ENCODE measurements at places on chromosomes 6 and 20. TPM values are rescaled to one million over a fixed set of nuclear protein-coding genes. Genes with fewer than 3 reads are reported as not detected.
A peak's percentile ranks its signal among the peaks of the same experiment; 100 is the strongest.

DNA sequence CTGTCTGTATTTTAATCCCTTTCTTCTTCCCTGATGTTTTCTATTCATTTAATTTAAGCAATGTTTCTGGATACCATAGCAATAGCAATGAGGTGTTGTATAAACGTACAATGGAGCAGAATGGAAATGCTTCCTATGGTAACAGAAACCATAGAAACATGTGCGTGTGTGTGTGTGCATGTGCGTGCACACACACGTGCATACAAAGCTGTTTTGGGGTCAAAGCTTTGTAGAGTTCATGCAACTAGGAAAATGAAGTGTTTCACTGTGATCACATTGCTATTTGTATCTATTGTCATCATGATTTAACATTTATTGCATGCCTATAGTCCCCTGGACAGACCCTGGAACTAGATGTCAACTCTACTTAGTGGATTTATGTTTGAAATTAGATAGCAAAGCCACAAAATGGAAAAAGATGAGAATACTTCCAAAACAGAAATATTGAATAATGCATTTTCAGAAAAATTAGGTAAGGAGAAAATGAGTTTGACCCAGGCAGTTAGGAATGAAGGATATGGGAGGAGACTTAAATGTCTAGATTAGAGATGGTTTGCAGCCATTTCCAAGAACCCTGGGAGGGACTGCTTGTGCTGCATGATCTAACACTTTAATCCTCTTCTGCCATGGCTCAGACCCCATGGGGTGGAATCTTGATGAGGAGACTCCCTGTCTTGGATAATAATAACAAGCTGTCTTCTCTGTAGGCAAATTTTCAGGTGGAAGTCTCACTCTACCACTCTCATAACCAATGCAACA lies 124.4 kb downstream of the TRMT11 start:
- no peaks in the 10 kb centered on the region for H3K27me3 ChIP-seq
- peaks cover 7% of the 10 kb centered on the region for H3K4me1 ChIP-seq
- DNase-seq, result no peak
- no peak overlapping the region for H3K4me3 ChIP-seq
- no peak overlapping the region for H3K27ac ChIP-seq
- no peaks in the 10 kb centered on the region for H3K36me3 ChIP-seq

DNA sequence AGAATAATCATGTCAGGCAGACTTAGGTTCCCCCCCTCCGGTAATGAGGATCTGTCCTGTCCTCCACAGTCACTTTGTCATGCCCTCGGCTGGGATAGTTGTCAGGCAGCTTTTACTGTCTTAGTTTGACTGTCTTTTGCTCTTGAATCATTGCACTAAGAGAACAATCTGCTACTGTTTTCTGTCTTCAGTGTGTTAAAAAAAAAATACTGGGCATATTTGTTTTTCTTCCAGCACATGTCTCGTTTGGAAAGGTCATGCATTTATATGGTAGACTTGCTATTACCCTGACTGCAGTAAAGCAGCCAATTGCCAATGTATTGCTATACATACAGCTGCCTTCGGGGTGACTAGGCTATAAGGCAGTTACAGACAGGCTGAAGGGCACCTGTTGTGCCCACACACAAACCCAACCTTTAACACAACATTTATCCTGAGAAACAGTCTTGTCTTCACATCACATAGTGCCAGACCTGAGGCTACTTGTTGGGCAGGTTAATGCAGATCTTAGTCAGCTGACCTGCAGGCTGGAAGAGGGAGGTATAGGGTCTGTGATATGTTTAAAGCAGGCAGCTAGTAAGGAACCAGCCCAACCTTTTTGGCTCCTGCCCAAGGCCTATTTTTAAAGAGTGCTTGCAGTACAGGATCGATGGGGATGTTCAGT lies 26.7 kb downstream of the ARFGEF3 start:
- H3K4me3 ChIP-seq, result no peak overlapping the region
- no peak overlapping the region for H3K27ac ChIP-seq
- no peaks in the 10 kb centered on the region for H3K36me3 ChIP-seq
- H3K27me3 ChIP-seq, result no peaks in the 10 kb centered on the region
- H3K4me1 ChIP-seq, result peaks cover 4% of the 10 kb centered on the region

GRCh38 chr20:10792291-10792690 lies 118.5 kb upstream of the JAG1 start:
- H3K27me3 ChIP-seq, result no peaks in the 10 kb centered on the region
- DNase-seq, result no peak
- peaks cover 7% of the 10 kb centered on the region for H3K4me1 ChIP-seq

GRCh38 chr6:150327117-150327774 lies 41.6 kb upstream of the IYD start:
- H3K4me1 ChIP-seq, result peaks cover 13% of the 10 kb centered on the region
- no peaks in the 10 kb centered on the region for H3K27me3 ChIP-seq
- H3K27ac ChIP-seq, result peak overlapping the region; percentile 56

DNA sequence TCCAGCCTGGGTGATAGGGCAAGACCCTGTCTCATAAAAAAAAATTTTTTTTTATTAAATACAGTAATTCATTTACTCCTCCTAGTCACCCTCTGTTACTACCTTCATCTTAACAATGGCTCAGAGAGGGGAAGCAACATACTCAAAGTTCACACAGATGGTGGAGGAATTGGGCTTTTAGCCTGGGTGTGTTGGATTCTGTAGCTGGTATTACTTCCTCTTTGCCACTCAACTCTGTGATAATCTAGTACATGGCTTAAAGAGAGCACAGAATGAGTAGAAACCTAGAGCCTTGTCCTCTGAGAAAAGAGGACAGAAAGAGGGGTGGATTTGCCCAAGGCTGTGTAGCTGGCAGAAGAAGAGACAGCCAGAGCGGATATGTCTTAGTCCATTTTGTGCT lies 96.6 kb downstream of the DLGAP4 start:
- no peaks in the 10 kb centered on the region for H3K36me3 ChIP-seq
- DNase-seq, result no peak
- H3K4me3 ChIP-seq, result no peak overlapping the region
- H3K27me3 ChIP-seq, result peaks cover 27% of the 10 kb centered on the region
- H3K4me1 ChIP-seq, result no peaks in the 10 kb centered on the region
- no peak overlapping the region for H3K27ac ChIP-seq

DNA sequence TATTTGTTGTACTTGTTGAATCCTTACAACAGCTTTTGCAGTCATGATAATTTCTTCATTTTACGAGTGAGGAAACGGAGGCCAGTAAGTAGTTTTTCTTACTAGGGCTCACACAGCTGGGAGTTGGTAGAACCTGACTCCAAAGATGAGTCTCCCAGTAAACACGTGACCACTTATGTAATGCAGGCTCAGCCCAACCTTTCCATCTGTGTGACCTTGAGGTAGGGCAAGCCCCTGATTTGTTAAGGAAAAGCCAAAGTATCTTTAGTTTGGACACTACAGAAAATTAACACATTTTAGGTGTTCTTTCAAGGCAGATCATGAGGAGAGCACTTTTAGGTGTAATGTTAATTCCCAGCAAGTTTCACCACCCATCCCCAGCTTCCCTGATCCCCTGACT lies 111.3 kb downstream of the LRRC1 start:
- DNase-seq, result no peak
- no peaks in the 10 kb centered on the region for H3K36me3 ChIP-seq
- H3K27me3 ChIP-seq, result no peaks in the 10 kb centered on the region
- no peaks in the 10 kb centered on the region for H3K4me1 ChIP-seq
- H3K27ac ChIP-seq, result no peak overlapping the region

The CCN6 gene
- total RNA-seq, result not detected

The PPP1R16B gene
- 11.8 TPM for total RNA-seq

The PTGIS gene
- 11.9 TPM for total RNA-seq

The ARMC12 gene
- total RNA-seq, result 0.19 TPM
